ENCODE measurements at places on chromosomes 13 and 19.

DNA sequence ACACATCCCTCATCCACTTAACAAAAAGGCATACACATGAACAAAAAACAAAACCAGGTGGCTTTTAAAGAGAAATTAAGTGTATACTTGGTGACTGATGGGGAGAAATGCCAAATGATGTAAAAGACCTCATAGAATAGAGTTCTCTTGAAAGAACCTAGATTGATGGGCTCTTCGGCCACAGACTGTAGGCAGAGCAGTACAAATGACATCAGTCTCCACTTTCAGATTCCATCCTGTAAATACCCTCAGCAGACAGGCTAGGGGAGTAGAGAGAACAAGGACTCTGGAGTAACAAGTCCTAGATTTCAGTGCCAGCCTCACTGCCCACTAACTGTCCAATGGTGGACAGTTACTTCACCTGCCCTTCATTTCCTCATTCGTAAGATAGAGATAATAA, 203.8 kb downstream of the MZT1 start:
- DNase-seq, result no peak

- no peak for DNase-seq
Measured at GRCh38 chr19:3851254-3852176, 17.3 kb downstream of the ZFR2 start.

DNA sequence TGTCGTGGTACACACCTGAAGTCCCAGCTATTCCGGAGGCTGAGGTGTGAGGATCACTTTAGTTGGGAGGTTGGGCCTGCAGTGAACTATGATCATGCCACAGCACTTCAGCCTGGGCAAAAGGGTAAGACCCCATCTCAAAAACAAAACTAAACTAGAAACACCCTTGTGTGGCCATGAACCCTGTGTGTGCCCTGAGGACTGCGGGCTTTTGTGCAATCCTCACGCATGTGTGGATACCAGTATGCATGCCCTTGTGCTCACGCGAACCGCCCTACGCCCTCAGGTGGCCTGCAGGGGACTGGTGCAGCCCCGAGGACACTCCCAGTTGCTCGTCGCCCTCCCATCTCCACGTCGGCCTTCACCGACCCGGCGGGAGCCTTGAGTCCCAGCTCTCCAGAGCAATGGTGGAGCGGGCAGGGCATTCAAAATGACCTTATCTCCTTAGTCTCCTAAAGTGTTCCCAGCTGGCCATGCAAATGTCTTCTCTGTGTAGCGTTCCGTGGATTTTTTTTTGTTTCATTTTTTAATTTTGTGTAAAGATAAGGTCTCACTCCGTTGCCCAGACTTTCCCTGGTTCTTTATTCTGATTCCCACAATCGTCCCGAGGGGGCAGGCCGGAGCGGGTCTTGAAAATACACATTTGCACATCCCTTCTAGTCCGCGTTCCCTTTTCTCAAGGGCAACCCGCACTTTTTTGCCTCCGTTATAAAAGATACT, 868 bp upstream of the EGLN2 start:
- no peak for DNase-seq

- no peak for DNase-seq
Measured at GRCh38 chr19:10552510-10553053, 8.9 kb downstream of the ATG4D start.

DNA sequence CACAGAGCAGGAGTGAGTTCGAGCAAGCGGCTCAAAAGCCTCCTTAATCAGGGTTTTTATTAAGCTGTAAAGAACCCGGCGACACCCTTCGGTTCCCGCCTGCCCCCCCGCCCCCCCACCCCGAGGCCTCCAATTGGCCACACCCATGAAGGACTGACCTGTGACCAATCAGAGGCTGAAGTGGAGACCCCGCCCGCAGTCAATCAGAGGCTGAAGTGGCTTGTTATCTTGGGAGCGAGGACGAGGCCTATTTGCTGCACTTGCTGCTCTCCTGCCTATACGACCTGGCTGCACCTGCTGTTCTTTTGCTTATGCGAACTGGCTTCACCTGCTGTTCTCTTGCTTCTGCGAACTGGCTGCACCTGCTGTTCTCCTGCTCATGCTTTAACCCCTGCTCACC, 844.9 kb downstream of the OLFM4 start:
- DNase-seq, result no peak

GRCh38 chr13:109945206-109945960, 159.0 kb upstream of the IRS2 start:
- DNase-seq, result no peak

DNA sequence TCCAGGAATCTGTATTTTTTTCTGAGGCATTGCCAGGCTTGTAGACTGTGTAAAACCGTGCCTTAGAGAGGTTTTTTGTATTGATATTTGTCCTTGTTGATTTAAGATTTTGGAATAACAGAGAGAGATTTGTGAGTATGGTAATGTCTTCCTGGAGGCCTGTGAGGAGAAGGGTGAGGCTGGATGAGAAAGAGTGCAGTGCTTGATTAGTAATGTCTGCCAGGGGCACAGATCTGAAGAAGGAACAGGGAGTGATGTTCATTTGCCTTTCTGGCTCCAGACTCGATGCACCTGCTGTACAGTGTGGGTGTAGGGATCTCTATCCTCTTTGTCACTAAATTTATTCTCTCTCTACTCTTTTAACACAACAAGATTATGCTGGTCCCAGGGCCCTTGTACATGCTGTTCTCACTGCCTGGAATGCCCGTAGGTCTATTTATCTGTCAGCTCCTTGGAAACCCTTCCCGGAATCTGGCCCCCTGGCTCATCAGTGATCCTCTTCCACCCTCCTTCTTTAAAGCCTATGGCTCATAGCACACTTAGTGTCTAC, 4.2 kb downstream of the FIZ1 start:
- no peak for DNase-seq

GRCh38 chr13:52978989-52979388, 49.6 kb upstream of the OLFM4 start:
- DNase-seq, result no peak

DNA sequence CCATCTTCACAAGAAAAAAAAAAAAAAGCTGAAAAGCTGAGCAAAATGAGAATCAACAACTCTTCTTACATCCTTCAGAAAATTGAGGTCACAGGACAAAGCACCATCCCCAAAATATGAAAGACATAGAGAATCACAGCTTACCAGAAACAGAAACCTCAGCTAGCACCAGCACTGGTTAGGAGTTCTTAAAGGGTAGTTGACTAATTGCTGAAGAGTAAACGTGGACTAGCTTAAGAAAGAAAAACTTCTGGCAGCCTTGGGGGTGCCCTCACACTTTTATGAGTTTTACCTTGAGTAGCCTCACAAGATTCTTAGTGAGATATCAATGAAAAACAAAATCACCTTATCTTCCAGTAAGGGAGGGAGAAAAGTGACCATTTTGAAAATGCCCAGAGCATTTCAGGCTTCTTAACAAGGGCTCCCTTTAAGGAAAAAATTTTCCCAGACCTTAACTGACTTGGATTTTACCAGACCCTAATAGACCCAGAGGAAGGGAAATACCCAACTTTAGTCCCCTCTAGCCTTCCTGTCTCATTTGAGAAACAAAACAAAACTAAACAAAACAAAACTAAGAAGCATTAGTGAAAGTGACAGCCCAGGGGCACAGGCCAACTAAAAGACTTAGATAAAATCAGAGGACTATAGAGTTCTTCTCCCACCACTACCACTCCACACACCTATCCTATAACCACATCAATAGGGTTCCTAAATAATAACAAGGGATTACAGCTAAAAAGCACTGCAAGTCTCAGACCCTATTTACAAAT, 888.6 kb downstream of the DIAPH3 start:
- DNase-seq, result no peak

GRCh38 chr13:107733276-107733675, 482.1 kb downstream of the LIG4 start:
- DNase-seq, result no peak

GRCh38 chr19:35563207-35563829, at the start of gene ATP4A:
Gene ATP4A, minus strand, starts transcription at chr19:35563658. Its CDS starts 29 bp downstream, at chr19:35563629.
- DNase-seq, result no peak

GRCh38 chr13:113664751-113665596, 2.0 kb upstream of the GRK1 start:
- DNase-seq, result no peak

GRCh38 chr19:39154100-39154628, 28.6 kb downstream of the PAK4 start:
- DNase-seq, result no peak

DNA sequence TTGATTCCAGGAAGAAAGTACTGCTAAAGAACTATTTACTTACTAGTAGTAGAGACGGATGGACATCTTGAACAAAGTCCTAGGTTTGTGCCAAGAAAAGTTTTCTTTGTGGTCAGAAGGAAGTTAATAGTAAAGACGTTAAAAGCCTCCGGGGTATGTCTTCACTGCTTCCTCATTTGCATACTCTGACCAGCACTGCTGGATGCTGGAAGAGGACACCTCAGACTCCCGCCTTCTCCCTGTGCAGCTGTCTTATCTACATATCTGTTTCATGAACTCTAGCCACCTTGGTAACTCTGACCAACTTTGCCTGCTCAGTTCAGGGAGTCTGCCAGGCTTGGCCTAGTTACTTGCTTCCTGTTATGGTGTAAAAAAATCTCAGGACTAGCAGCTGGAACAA, 1109.1 kb upstream of the MIR17HG start:
- no peak for DNase-seq

GRCh38 chr13:28379371-28380083, 115.4 kb downstream of the FLT1 start:
- no peak for DNase-seq

DNA sequence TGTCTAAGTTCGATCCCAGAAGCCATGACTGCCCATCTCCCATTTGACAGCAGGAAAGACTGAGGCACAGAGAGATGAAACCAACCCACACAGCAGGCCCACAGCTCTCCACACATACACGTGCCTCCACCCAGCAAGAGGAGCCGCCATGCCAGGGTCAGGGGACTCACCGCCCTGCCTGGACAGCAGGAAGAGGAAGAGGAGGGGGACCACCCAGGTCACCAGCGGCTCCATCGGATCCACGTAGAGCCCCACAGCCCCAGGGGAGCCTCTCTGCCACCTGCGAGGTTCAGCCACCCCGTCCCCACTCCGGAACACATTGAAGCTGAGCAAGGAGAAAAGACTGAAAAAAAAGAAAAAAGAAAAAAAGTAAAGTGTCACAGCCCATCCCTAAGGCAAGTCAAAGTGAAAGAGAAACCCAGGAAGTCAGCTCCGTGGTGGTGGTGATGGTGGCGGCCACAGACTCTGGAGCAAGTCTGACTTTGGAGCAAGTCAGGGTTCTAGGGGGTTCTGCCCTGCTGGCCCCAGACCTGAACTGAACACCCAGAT, at the start of gene IL12RB1:
TSS of gene IL12RB1 (minus strand) at position 345 of the 549 bp plus-strand sequence. CDS start at position 234, 111 bp downstream.
- no peak for DNase-seq

- no peak for DNase-seq
Measured at GRCh38 chr13:24272452-24273161, 36.8 kb upstream of the C1QTNF9 start.

- no peak for DNase-seq
Measured at GRCh38 chr13:24670174-24670573, 10.0 kb upstream of the ATP12A start.

DNA sequence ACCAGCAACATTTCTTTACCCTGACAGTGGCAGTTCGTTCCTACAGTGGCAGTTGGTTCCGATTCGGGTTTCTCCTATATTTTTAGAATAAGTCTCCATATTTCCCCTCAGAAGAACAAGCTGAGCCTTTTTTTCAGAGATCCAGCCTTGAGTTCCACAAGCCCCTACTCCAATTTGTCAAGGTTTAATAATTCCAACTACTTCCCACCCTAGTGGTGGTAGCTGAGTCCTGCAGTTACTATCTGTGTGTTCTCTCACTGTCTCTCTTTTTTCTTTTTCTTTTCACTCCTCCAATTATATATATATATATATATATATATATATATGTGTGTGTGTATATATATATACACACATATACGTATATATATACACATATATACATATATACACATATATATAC, 1347.3 kb downstream of the PCDH9 start:
- no peak for DNase-seq

DNA sequence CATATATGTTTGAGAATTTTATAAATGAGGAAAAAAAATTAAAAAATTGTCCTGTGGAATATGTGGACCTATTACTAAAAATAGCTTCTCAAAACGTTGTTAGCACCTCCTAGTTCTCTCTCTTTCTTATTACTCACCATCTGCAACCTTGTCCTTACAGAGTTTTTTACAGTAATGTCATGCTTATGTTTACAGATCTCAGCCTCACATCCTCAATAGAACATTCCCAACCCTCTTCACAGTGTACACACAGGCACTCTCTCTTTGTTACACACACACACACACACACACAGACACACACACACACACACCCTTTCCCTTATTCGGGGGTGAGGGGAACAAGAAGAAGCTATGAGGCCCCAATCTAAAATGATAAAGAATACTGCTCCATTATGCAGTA, 197.7 kb downstream of the SLITRK6 start:
- DNase-seq, result no peak

DNA sequence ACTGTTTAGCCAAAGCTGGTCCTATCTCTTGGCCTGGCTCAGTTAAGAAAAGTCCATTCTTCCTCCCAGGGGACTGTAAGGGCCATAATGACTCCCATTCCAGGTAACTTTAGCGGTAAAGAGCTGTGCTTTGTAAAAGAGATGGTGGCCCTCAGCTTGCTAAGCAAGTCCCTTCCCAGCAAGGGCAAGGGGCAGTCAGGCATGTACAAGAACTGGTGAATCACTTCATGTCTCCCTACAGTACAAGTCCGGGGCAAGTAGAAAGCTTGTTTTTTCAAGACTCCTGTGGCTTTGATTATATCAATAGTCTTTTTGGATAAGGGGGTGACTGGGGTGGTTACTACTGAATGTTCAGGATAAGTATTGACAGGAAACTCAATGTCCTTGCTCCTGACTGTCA, 88.9 kb downstream of the SLC25A15 start:
- no peak for DNase-seq

- no peak for DNase-seq
Measured at GRCh38 chr19:23855676-23856075, 59.0 kb upstream of the ZNF726 start.

DNA sequence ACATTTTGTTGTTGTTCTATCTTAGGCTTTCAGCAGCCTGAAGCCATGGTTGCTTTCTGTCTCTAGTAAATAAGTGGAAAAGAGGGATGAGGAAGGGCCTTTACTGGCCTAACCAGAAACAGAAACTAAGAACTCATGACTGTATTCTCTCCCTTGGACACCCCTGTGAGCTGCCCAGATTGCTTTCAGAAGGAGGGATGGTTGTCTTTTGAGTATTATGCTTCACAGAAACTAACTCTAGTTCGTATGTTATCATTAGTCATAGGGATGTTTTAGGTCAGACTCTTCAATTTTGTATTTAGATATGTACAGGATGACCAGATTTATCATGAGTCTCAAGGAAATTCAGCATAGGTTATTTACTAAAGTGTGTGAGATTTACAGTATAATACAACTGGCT, 17.5 kb downstream of the BORA start:
- DNase-seq, result no peak

GRCh38 chr19:30148039-30148790, 206.2 kb downstream of the URI1 start:
- no peak for DNase-seq

DNA sequence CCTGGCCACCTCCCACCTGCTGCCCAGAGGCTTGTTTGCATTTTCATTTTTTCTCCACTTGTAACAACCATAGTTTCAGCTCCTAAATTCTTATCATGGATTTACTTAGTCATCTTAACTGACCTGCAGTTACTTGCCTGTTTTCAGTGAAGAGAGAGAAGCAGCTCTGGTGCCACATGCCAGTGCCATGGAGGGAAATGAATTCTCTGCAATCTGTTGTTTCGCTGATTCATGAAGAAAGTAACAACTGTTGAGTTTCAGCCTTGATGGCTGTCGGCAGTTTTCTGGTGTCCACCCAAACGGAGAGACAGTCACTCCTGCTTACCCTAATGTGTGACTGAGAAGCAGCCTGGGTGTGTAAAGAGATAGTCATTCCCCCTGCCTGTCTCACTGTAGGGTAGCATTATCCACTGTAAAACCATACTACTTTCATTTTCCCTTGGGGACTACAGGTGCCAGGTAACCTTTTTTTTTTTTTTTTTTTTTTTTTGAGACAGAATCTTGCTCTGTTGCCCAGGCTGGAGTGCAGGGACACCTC, 116.1 kb downstream of the DNAJC3 start:
- no peak for DNase-seq
